T-helper 2 cell (primary cell): ENCODE measurements at places on chromosomes 16 and 17.

- DNase-seq, result no peak
Observed at GRCh38 chr16:14454391-14454790, 175.7 kb downstream of the PARN start.

- no peak for DNase-seq
Observed at GRCh38 chr17:81438688-81439087, 43.4 kb downstream of the BAHCC1 start.

DNA sequence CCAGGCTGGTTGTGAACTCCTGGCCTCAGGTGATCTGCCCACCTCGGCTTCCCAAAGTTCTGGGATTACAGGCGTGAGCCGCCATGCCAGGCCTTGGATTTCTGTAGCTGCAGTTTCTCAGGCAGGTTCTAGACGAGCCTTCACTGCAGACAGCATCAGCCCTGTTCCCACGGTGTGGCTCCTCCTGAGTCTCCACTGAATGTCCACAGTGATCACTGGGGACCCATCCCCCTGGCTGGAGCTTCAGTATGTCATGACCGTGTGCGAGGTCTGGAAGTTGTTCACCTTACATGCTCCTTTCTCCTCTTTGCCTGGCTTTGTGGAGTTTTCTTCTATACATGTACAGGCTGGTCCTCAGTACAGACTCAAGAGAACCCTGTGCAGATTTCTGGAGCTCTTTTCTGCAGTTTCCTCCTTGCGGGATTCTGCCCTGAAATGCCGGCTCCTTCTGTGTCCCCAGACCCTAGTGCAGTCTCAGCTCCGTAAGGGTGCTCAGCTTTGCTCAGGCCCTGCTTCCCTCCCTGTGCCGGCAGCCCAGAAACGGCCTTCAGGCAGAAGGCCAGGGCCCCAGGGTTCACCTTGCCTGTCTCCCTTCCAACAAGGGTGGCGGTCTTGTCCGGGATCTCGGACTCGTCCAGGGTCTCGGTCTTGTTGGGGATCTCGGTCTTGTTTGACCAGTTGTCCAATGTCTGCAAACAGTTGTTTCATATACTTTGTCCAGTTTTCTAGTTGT is 14.3 kb upstream of the FASN start:
- DNase-seq, result no peak

GRCh38 chr17:44067545-44067940 is 1.1 kb upstream of the LSM12 start:
- no peak for DNase-seq

DNA sequence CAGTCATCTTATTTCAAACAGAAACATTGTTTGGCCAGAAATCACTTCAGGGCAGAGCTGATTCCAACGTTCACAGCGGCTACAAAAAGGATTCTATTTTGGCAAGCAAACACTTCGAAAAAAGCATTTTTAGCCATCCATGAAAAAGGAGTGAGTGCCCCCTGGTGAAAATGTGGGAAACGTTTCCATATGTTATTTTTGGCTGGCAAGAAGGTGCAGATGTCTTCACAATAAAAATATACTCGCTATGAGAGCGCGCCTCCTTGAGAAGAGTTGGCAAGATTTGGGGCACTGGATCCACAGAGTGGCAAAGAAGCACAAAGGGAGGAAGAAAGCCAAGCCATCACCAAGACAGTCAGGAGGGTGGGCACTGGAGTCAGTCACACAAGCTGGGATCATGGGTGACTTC is 191.1 kb downstream of the CHD9NB start:
- DNase-seq, result no peak

DNA sequence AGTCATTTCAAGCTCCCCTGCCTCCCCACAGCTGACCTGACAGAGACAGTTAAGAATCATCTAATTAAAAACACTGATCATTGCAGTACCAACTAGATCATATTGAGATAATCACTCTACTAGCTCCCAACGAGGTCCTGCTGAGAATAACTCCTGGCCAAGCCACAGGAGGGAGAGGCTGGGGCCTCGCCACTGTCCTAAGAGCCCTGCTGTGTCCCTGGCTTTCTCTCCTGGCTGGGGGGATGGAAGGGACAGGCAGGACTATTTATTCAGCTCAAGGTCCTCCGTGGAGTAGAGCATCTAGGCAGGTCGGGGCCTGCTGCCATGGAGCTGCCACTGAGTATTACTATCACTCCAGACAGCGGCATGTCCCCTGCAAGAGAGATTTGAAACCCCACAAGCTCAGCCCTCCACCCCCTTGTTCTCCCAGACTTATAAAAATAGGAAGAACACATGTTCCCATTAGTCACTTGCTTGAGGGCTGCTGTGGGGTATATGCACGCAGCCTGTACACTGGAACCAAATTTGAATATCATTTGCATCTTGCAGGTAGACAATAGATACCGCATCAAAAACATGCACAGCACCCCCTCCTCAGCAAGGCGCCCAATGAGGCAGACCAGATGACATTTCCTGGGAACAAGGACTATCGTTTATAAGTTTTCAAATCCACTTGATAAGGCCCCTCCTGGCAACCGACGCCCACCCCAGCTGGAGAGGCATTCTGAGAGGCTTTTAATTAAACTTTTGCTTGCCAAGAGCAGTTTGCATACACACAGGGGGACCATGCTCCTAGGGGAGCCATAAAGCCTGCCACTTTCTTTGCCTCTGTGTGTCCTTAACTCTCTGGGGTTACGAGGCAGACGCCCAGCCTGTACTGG is 385.2 kb upstream of the ZFHX3 start:
- DNase-seq, result no peak

GRCh38 chr17:5002121-5002788 is 4.5 kb downstream of the KIF1C start:
- DNase-seq, result no peak

DNA sequence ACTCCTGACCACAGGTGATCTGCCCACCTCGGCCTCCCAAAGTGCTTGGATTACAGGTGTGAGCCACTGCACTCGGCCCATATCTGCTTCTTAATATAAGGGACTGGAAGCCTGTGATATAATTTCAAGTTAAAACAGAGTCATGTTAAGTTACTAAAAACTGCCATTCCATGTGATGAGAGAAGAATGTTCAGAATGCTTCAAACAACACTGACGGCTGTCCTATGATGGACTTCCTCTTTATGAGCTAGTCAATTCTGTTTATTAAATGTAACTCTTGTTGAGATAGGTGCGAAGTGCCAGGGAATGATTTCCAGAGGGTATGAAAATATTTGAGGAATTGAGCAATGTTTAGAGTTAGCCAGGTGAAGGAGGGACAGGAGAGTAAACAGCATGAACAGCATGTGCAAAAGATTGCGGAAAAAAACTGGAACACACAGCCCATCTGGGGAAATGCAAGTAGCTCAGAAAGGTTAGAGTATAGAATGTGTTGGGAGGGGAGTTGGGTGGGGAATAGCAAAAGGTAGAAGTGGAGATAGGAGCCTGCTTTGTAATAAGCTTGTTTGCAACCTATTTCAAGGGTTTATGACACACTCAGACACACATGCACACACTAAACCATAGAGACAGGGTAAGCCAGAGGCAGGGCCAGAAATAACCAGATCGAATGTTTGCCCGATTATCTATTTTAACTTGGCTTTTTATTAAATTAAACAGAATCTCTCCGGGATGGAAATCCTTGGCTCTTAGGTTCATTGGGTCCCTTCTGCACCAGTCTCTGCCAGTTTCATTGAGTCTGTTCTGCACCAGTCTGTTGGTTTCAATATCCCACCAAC is 135.6 kb upstream of the COX10 start:
- no peak for DNase-seq

GRCh38 chr17:17833658-17834357 is 3.0 kb downstream of the SREBF1 start:
- no peak for DNase-seq

DNA sequence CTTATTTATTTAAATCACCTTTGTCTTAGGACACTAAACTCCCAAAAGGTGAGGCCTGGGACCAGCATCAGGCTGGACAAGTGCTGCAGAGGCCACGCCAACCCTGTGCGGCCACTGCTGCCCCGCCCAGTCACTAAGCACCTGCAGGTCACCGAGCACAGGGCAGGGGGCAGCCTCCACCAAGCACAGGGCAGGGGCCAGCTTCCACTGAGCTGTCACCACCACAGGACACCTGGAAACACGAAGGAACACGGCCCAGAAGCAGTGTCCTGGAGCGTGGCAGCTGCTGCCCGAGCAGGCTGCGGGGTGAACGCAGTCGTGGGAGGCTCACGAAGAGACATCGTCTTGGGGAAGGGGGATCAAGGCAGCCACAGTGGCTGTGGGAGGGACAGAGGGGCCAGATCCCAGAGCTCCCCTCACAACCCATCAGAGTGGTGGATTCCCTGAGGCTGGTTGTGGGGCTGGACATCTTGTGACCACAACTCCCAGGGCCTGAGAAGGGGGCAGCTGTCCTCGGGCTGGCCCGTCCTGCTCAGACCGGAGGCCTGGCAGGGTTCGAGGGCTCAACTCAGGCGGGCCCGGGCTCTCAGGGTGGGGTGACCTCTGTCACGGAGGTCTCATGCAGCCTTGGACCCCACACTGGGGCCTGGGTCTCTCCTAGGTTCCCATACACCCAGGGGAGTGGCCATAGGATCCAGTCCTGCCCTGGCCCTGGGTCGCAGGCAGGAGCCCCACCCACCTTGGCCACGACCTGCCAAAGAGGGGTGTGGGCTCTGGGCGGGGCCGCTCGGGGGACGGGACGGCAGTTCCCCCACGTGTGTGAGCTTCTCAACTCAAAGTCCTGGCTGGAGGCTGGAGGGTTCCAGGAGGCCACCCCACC is 18.7 kb downstream of the RAB40B start:
- no peak for DNase-seq

DNA sequence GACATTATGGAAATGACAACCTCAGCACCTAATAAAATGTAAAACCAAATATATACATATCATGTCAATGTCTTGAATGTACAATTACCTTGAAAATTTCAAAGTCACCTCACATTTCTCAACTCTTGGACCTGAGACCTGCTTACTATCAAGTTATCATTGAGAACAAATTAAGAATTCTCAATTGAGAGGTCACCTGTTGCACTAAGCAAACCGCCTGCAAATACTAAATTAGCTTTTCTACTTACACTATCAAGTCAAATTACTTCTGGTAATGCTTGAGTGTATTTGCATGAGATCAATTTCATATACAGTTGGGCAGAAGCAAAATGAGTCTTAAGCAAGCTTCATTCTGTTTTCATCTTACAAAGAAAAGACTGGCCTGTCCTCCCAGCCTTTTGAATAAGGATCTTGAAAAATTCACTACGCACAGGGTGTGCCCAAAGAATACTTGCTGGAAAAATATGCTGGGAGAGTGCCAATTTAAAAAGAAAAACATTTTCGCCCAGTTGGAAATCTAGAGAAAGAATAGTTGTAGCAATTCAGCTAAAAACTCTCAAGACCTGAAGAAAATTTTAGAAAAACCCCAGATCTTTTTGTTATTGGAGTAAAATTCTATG is 35.7 kb downstream of the KANSL1 start:
- no peak for DNase-seq

GRCh38 chr16:78230832-78231231 is 131.4 kb downstream of the WWOX start:
- no peak for DNase-seq

DNA sequence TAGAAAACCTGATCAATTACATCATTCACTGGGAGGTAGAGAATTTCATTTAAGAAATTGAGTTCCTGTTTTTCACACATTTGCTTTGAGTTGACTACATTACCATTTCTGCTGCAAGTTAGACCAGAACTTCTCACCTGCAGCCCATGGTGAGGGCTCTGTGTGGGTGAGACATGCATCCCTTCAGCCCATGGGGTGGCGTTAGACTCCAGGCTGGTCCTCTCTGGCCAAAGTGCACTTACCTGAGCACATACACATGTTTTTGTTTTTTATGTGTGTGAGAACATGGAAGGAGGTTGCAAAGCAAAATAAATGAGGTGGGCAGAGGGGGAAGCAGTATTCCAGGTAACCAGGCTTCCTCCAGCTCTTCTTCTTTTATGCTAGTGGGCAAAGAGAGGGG is 470.2 kb downstream of the PMP22 start:
- no peak for DNase-seq

GRCh38 chr16:79013930-79014660 is 586.4 kb downstream of the MAF start:
- no peak for DNase-seq

- no peak for DNase-seq
Observed at GRCh38 chr17:12081720-12082119, 61.0 kb downstream of the MAP2K4 start.

DNA sequence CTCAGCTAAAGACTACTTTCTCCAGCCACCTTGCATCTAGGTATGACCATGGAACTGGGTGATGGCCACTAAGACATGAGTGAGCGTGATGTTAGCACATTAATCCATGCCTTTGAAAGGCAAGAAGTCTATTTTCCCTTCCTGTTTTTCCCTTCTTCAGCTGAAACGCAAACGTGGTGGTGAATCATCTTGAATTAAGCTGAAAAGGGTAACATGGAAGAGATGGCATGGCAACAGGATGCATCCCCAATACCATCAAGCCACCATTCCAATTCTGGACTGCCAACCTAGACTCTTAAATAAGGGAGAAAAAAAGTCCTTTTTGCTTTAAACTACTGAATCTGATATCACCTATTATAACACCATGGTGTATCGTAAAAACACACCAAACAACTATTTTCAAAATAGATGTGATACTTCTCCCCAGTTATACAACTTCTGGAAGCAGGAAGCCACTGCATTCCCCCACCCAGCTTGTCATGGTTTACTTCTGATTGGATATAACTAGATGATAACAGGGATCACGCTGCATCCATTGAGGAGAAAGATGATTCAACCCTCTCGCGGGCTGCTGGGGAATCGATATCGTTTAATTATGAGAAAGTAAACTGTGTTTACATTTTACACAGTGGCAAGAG is 368.6 kb downstream of the CDH13 start:
- no peak for DNase-seq

DNA sequence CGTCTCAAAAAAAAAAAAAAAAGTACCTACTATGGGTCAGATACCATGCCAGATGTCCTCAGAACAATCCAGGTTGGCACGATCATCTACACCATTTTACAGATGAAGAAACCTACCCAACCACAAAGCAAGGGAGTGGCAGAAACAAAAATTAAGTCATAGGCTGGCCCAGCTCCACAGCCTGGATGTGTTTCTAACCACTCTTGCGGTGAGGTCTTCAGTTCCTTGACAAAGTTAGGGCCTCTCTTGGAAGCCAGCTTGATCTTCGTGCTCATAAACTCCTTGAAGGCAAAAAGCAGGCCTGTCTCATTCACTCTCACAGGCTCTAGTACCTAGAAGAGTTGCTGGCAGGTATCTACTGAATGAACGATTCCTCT is 6.2 kb downstream of the GGA2 start:
- peak; percentile 37 for DNase-seq

GRCh38 chr16:51048544-51048943 is 102.5 kb downstream of the SALL1 start:
- DNase-seq, result no peak

GRCh38 chr16:57377080-57377841 is 5.0 kb downstream of the CX3CL1 start:
- no peak for DNase-seq
